ENCODE measurements at places on chromosomes 1 and 21.

DNA sequence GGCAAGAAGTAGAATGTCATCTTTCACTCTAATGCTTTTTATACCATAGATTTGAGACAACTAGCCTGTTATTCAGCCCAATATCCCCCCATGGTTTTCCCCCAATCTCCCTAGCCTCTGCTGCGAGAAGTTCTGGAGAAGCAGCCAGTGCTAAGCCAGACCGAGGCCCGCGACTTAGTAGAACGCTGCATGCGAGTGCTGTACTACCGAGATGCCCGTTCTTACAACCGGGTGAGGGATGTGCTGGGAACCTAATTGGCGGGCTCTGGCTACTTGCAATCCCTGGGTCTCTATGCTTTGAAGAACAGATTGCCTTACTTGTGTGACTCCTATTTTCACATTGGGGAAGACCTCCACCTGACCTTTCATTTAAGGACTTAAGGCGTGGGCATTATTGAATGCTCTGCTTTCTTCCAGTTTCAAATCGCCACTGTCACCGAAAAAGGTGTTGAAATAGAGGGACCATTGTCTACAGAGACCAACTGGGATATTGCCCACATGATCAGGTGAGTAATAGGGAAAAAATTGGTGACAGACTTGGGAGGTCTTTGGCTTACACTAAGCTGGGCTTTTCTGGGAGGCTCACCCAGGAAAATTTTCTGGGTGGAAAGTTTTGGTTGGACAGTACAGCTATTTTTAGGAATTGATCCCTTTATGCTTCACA lies 1.9 kb downstream of the PSMB4 start:
- no peaks in the 10 kb centered on the region for H3K27me3 ChIP-seq
- peaks cover 46% of the 10 kb centered on the region for H3K36me3 ChIP-seq
- peaks cover 35% of the 10 kb centered on the region for H3K4me1 ChIP-seq
- peak overlapping the region; percentile 93 for H3K4me3 ChIP-seq
- DNase-seq, result no peak

DNA sequence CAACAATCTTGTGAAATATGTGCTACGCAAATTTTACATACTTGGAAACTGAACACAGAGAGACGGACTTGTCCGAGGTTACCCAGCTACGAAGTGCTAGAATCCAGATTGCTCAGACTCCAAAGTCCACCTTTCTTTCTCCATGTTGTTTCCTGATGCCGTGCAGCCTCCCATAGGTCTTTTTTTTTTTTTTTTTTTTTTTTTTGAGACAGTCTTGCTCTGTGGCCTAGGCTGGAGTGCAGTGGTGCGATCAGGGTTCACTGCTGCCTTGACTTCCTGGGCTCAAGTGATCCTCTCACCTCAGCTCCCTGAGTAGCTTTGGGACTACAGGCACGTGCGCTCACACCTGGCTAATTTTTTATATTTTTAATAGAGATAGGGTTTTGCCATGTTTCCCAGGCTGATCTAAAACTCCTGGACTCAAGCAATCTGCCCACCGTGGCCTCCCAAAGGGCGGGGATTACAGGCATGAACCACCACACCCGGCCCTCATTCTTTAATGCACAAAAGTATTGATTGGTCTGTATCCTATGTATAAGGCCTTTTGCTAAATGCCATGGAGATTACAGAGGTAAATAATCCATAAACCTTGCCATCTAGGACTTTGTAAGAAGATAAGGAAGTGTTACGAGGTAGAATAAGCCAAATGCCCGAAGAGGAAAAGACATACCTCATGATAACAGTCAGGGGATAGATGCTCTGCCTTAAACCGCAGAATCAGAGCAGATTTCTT lies 92.8 kb downstream of the C1orf21 start:
- H3K27me3 ChIP-seq, result no peaks in the 10 kb centered on the region
- peaks cover 34% of the 10 kb centered on the region for H3K36me3 ChIP-seq
- no peak overlapping the region for H3K27ac ChIP-seq
- DNase-seq, result no peak

GRCh38 chr1:228236744-228237143 lies 28.9 kb downstream of the OBSCN start:
- no peak overlapping the region for H3K27ac ChIP-seq
- no peak overlapping the region for H3K4me3 ChIP-seq
- no peaks in the 10 kb centered on the region for H3K4me1 ChIP-seq
- H3K27me3 ChIP-seq, result peaks cover 3% of the 10 kb centered on the region

- H3K27ac ChIP-seq, result peak overlapping the region; percentile 52
- peaks cover 14% of the 10 kb centered on the region for H3K4me1 ChIP-seq
These were observed 138.8 kb downstream of the VPS13D start for GRCh38 chr1:12368646-12369045.

DNA sequence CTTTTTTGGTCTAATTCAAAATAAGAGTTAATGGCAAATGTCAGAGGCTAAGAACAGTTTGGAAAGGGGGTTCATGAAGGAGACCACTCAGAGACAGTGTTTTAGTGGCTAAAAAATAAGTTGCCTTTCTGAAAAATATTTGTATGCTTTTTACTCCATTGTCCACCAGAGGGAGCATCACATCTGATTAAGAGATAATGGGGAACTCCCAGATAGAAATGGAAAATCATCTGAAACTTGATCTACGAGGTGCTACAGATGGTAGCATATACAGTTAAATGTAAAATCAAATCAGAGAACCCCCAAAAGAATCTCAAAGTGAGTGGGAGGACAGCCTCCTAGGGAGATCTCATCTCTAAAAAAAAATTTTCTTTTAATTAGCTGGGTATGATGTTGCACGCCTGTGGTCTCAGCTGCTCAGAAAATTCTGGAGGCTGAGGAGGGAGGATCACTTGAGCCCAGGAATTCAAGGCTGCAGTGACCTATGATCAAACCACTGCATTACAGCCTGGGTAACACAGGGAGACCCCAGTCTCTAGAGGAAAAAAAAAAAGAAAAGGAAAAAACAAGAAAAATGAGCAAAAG lies 9.7 kb downstream of the SMYD3 start:
- peaks cover 2% of the 10 kb centered on the region for H3K27me3 ChIP-seq
- H3K27ac ChIP-seq, result no peak overlapping the region
- peaks cover 8% of the 10 kb centered on the region for H3K36me3 ChIP-seq
- no peak overlapping the region for H3K4me3 ChIP-seq

GRCh38 chr1:203307641-203308126 lies 2.4 kb downstream of the BTG2 start:
- H3K27me3 ChIP-seq, result peaks cover 8% of the 10 kb centered on the region
- DNase-seq, result no peak
- H3K4me3 ChIP-seq, result peak overlapping the region; percentile 88
- no peaks in the 10 kb centered on the region for H3K36me3 ChIP-seq

- H3K36me3 ChIP-seq, result no peaks in the 10 kb centered on the region
- H3K27ac ChIP-seq, result no peak overlapping the region
- peaks cover 47% of the 10 kb centered on the region for H3K4me1 ChIP-seq
- DNase-seq, result no peak
- H3K4me3 ChIP-seq, result no peak overlapping the region
- H3K27me3 ChIP-seq, result peaks cover 9% of the 10 kb centered on the region
These were observed 4.7 kb downstream of the CHI3L1 start for GRCh38 chr1:203181586-203182386.

GRCh38 chr1:155297384-155297783 lies 3.9 kb downstream of the PKLR start:
- peaks cover 21% of the 10 kb centered on the region for H3K4me1 ChIP-seq
- no peaks in the 10 kb centered on the region for H3K36me3 ChIP-seq
- peaks cover 61% of the 10 kb centered on the region for H3K27me3 ChIP-seq

- no peak overlapping the region for H3K27ac ChIP-seq
- H3K36me3 ChIP-seq, result no peaks in the 10 kb centered on the region
- H3K4me1 ChIP-seq, result peaks cover 56% of the 10 kb centered on the region
- DNase-seq, result no peak
- H3K4me3 ChIP-seq, result no peak overlapping the region
These were observed 55.0 kb upstream of the TLR5 start for GRCh38 chr1:223197923-223198627.

DNA sequence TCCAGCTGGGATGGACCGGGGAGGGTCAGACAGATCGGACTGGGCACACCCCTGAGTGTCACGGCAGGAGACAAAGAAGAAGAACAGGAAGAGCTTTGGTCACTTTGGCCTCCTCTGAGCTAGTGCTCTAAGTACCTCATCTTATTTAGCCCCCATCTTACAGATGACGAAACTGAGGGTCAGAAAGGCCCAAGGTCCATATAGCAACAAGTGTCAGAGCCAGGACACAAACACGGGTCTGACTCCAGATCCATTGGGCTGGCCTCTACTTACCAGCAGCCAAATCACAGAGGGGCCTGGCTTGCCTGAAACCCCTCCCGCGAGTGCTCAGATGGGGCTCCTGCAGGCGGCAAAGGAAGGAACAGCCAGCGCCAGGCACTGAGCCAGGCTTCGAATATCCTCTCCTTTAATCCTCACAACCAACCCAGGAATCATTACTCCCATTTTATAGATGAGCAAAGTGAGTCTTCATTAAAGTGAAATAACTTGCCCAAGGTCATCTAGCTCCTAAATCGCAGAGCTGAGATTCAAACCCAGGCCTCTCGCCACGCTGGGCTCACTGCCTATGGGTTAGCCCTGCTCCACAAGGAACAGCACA lies 25.7 kb upstream of the SELENON start:
- H3K27ac ChIP-seq, result no peak overlapping the region
- peaks cover 86% of the 10 kb centered on the region for H3K4me1 ChIP-seq
- H3K4me3 ChIP-seq, result no peak overlapping the region
- peaks cover 19% of the 10 kb centered on the region for H3K27me3 ChIP-seq
- H3K36me3 ChIP-seq, result no peaks in the 10 kb centered on the region
- DNase-seq, result no peak

- H3K27me3 ChIP-seq, result no peaks in the 10 kb centered on the region
- no peak overlapping the region for H3K4me3 ChIP-seq
- DNase-seq, result no peak
- H3K36me3 ChIP-seq, result peaks cover 59% of the 10 kb centered on the region
These were observed 18.6 kb downstream of the AK2 start for GRCh38 chr1:33018112-33018511.

DNA sequence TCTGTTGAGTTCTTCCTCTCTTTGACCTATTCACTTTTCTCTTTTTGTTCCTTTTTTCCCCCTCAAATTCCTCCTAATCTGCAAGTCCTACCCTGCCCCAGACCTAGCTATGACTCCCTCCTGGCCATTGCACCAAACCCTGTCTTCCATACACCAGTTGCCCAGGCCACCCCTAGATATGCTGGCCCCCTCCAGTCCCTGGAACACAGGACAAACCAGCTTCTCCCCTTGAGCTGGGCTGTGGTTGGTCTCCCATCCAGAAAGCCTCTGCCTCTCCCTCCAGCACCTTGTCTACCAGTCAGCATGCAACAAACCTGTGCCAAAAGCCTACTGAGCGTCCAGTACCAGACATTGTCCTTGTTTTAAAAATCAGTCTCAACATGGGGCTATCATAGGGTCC lies 59.4 kb downstream of the ELK4 start:
- H3K4me3 ChIP-seq, result no peak overlapping the region
- DNase-seq, result no peak
- H3K27me3 ChIP-seq, result peaks cover 92% of the 10 kb centered on the region
- no peaks in the 10 kb centered on the region for H3K36me3 ChIP-seq
- H3K27ac ChIP-seq, result no peak overlapping the region

DNA sequence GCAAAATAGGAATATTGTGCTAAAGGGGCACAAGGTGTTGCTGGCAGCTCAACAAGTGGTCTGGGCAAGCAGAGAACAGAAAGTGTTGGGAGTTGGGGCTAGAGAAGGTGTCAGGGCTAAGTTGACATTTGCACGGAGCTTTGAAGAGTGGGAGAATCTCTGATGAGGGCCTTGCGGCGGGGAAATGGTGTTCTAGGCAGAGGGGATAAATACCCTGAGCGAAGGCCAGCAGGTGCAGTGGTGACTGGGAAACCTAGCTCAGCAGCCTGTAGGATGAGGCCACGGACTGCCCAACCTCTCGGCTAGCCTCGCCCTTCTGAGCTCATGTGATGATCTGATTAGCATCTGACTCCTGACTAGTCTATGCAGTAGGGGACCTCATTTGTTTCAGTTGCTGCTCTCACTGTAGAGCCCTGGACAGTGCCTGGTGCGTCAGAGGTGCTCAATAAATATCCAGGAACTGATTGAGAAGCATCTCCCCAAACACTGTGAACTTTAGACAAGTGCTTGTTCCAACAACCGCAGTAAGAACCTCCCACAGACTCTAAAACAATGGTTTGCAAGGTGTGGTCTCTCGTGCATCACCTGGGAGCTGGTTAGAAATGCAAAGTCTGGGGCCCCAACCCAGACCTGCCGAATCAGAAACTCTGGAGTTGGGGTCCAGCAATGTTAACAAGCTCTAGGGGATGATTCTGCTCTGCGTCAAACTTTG lies 1.0 kb upstream of the FOXO6 start:
- peak overlapping the region; percentile 73 for H3K4me3 ChIP-seq
- H3K36me3 ChIP-seq, result no peaks in the 10 kb centered on the region
- peaks cover 54% of the 10 kb centered on the region for H3K27me3 ChIP-seq
- peaks cover 58% of the 10 kb centered on the region for H3K4me1 ChIP-seq
- no peak overlapping the region for H3K27ac ChIP-seq

GRCh38 chr1:219324629-219325367 lies 151.1 kb downstream of the LYPLAL1 start:
- H3K27ac ChIP-seq, result no peak overlapping the region
- H3K4me1 ChIP-seq, result peaks cover 9% of the 10 kb centered on the region
- no peak overlapping the region for H3K4me3 ChIP-seq
- H3K36me3 ChIP-seq, result peaks cover 23% of the 10 kb centered on the region
- H3K27me3 ChIP-seq, result no peaks in the 10 kb centered on the region

- DNase-seq, result no peak
- no peak overlapping the region for H3K27ac ChIP-seq
- no peak overlapping the region for H3K4me3 ChIP-seq
- H3K27me3 ChIP-seq, result peaks cover 5% of the 10 kb centered on the region
These were observed 324.6 kb downstream of the CAMTA1 start for GRCh38 chr1:7109901-7110300.

GRCh38 chr1:189192741-189193520 lies 1284.7 kb downstream of the BRINP3 start:
- DNase-seq, result no peak
- H3K27me3 ChIP-seq, result no peaks in the 10 kb centered on the region
- H3K27ac ChIP-seq, result no peak overlapping the region
- H3K4me1 ChIP-seq, result no peaks in the 10 kb centered on the region
- H3K4me3 ChIP-seq, result no peak overlapping the region

GRCh38 chr1:156648951-156649350 lies 7.0 kb downstream of the BCAN start:
- no peaks in the 10 kb centered on the region for H3K4me1 ChIP-seq
- H3K4me3 ChIP-seq, result no peak overlapping the region
- no peaks in the 10 kb centered on the region for H3K36me3 ChIP-seq

GRCh38 chr1:3836421-3836820 lies 20.6 kb downstream of the CEP104 start:
- H3K4me1 ChIP-seq, result peaks cover 4% of the 10 kb centered on the region
- H3K27me3 ChIP-seq, result no peaks in the 10 kb centered on the region
- H3K27ac ChIP-seq, result no peak overlapping the region
- no peak for DNase-seq
- H3K4me3 ChIP-seq, result no peak overlapping the region
- H3K36me3 ChIP-seq, result peaks cover 74% of the 10 kb centered on the region
